ENCODE measurements at places on chromosomes 2 and 18.

- no peak for DNase-seq
These were observed 30.4 kb upstream of the C2orf66 start for GRCh38 chr2:196839574-196839973.

DNA sequence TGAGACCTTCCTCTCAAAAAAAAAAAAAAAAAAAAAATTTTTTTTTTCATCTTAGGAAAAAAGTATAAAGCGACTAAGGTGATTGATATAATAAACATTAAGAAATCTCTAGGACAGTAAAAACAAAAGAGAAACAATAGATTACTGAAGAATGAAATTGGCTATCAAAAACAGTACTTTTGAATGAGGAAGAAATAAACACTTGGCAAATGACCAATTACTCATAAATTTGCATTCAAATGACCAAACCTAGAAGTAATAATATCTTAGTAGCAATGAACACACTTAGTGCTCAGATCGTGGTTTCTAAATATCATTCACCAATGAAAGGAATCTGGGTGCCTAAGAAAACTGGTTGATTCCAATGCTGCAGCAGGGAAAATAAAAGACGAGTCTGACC lies 10.3 kb upstream of the SCRN3 start:
- DNase-seq: no peak

DNA sequence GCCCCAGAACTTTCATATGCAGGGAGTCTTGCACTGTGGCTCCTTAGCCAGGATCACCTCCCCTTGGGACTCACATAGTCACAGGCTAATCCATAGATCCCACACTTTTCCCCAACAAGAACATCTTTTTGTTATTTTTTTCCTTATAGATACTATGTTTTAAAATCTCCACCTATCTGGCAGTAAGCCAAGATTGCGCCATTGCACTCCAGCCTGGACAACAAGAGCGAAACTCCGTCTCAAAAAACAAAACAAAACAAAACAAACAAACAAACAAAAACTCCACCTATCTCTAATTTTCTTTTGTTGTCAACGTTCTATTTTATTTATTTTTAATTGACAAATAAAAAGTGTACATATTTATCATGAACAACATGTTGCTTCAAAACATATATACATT lies 141.7 kb downstream of the PDE11A start:
- no peak for DNase-seq

DNA sequence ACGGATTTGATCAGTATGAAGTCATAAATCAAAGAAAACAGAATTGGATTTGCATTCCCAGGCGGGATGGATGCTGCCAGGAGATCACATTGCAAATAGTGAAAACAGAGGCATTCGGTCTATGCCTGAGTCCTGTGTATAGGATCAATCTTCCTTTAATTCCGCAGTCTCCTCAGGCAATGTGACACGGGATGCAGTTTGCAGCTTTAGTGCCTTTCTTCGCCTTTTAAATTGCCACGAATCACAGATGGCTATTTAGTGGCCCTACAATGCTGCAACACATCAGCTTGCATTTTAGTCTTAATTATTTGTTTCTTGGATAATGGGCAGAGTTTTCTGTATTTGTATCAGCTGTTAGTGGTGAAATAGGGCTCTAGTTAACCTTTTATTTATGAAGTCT lies 6.8 kb downstream of the ADCYAP1 start:
- DNase-seq: no peak

GRCh38 chr2:160584972-160585494 lies 91.4 kb upstream of the RBMS1 start:
- DNase-seq: no peak

Measured in fibroblast of skin of left biceps (primary cell).